Kidney epithelial cell (primary cell): ENCODE measurements at places on chromosomes 1 and 21.

DNA sequence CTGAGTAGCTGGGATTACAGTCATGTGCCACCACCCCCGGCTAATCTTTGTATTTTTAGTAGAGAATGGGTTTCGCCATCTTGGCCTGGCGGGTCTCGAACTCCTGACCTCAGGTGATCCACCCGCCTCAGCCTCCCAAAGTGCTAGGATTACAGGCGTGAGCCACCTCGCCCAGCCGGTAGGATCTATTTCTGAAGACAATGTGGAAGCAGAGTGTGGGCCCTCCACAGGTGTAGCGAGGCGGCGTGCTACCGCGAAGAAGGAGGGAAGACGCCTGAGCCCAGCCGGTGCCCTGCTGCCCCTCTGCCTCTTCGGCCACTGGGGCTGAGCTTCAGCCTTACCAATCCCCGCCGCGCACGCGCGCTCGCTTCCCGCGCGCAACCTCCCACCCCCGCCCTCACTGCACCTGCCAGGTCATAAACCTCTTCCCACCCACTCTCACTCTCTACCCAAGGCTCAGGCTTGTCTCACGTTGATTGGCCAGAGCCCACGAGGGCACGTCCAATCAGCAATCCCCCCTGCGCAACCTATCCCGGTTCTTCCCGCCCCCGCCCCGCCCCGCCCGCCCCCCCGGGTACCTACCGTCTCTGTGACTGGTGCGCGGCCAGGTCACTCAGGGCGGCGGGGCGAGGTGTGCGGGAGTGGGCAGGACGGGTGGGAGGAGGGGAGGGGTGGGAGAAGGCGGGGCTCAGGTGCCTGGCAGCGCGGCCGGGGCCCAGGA, 409 bp upstream of the HOOK1 start:
- peak; percentile 96 for DNase-seq

GRCh38 chr1:41856151-41856943, 62.4 kb downstream of the HIVEP3 start:
- DNase-seq: no peak

DNA sequence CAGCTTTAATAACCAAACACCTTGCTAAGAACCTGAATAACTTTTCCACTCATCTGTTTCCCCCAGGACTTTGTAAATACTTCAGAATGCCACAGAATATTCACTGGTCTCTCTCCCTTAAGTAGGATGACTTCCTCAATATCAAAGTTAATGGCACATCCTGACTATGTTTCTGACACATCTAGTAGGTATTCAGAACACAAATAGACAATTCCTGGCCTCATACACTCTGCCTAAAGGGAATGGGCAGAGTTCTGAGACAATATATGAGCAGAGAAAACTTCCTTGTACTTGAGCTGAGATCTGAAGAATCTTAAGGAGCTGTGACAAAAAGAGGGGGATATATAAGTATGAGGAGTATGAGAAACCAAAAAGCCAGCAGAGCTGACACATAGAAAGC, 34.8 kb downstream of the ANKRD13C start:
- peak; percentile 67 for DNase-seq

GRCh38 chr21:42144679-42145568, 73.8 kb downstream of the UMODL1 start:
- DNase-seq: no peak

DNA sequence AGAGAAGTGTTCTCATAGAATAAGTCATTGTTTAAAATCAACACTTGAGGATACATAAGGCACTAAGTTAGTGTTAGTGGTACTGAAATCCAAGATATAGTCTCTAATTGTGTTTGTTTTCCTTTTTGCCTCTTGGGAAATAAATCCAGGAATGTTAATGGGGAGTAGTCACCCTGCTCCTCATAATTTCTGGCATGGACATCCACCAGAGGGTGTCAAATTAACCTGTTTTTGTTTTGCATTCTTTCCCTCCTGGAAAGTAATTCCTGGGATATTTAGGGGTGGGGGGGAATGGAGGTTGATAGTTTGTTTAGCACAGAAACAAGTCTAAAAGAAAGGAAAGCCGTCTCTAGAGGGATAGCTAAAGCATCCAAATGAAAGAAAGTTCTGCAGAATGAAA, 87.8 kb upstream of the MAP1LC3C start:
- DNase-seq: no peak

DNA sequence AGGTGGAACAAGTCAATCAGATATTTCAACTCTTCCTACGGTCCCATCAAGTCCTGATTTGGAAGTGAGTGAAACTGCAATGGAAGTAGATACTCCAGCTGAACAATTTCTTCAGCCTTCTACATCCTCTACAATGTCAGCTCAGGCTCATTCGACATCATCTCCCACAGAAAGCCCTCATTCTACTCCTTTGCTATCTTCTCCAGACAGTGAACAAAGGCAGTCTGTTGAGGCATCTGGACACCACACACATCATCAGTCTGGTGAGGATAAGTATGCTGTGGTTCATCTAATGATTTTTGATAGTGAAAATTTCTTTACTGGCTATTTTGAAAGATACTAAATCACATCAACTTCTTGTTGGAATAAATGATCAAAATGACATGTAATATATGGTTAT, 67.7 kb upstream of the MPC2 start:
- DNase-seq: no peak
